Mucosa of gallbladder (tissue), 1 donor: ENCODE measurements at places on chromosomes 11 and 22.

- DNase-seq, result no peak
Measured at GRCh38 chr11:27255447-27255828, 107.6 kb downstream of the CCDC34 start.

DNA sequence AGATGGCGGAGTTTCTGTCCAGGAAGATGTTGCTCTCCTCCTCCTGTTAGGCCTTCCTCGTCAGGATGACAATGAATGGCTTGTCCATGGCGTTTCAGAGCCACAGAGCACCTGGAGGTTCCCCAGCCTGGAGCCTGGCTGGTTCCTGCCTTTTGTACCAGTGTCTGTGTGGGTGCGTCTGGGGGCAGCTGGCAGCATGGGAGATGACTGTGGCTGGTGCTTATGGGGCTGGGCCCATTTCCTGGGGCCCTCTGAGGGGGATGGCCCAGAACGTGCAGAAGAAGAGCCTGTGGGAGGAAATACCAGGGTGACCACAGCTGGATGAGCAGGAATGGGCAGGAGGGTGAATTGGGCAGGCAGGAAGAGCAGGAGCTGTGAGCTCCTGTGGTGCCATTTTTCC, 6.7 kb downstream of the SLC37A2 start:
- peak; percentile 9 for DNase-seq

GRCh38 chr11:9831122-9831521, 167.2 kb downstream of the SWAP70 start:
- no peak for DNase-seq

GRCh38 chr22:29106839-29107238, 34.0 kb downstream of the KREMEN1 start:
- no peak for DNase-seq

GRCh38 chr22:37079668-37080171, 28.2 kb downstream of the KCTD17 start:
- peak; percentile 52 for DNase-seq

DNA sequence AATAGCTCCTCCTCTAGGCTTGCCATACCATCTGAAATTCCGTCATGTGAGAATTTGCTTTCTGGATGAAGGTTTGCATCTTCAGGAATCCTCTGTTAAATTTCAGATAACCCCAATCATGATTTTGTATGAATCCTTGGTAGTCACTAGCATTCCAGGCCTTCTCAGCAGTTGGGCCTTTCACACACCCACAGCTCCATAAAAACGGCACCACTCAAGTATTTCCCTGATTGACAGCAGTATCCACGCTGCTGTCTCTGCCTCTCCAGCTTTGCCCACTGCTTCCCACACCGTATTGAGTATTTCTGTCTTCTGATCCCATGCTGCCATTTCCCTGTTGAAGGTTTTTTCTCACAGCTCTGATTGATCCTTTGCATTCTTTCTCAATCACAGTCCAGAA, 208.7 kb upstream of the NCAM1 start:
- DNase-seq, result no peak

- DNase-seq, result peak; percentile 65
Measured at GRCh38 chr11:126989942-126990715, 10.4 kb downstream of the KIRREL3 start.

DNA sequence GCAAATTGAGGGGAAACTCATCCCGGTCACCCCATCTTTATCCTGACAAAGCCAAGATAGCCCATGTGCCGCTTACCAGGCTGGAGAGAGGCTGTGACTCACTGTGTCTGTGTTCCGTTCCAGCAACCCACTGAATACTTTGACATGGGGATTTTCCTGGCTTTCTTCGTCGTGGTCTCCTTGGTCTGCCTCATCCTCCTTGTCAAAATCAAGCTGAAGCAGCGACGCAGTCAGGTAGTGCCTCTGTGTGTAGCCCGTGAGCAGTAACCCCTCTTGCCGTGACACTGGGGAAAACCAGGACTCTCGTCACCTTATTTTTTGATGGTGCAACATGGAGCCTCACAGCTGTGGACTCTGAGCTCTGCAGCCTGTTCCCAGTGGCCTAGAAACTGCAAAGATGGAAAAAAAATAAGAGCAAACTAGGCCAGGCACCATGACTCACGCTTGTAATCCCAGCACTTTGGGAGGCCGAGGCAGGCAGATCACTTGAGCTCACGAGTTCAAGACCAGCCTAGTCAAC, 16.9 kb downstream of the C22orf31 start:
- DNase-seq, result no peak

GRCh38 chr11:78572394-78572793, 2.3 kb downstream of the NARS2 start:
- no peak for DNase-seq

GRCh38 chr22:25021409-25021808, 68.9 kb downstream of the KIAA1671 start:
- DNase-seq, result no peak

DNA sequence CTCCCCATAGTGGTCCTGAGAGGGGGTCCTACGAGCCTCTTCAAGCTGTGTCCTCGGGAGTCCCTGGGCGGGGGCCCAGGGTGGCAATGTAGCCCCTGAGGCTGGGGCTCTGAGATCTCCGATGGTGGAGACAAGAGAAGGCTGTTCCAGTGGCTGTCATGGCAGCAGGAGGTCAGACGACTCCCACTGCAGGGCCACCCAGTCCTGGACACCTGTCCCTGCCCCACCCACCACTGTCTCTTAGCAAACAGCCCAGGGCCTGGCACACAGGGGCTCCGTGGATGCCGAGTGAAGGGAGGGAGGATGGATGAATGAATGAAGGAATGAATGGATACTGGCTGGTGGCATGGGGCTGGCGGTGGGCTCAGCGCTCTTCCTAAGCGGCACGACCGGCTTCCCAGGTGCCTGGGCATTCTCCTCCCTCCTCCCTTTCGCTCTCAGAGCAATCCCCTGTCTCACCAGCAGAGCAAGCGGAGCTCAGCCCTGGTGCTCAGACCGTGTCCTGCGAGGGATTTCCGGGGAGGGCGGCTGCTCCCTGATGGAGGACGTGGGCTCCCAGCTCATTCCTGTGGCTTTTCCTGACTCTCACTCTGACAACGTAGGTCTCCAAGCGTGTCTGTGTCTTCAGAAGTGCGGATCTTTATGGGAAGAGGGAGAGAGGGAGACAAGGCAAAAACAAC, 1272.6 kb downstream of the BRD1 start:
- no peak for DNase-seq

- DNase-seq, result no peak
Measured at GRCh38 chr11:75162954-75163353, 12.0 kb downstream of the SLCO2B1 start.

- DNase-seq, result no peak
Measured at GRCh38 chr22:41687901-41688364, 734 bp downstream of the SNU13 start.

DNA sequence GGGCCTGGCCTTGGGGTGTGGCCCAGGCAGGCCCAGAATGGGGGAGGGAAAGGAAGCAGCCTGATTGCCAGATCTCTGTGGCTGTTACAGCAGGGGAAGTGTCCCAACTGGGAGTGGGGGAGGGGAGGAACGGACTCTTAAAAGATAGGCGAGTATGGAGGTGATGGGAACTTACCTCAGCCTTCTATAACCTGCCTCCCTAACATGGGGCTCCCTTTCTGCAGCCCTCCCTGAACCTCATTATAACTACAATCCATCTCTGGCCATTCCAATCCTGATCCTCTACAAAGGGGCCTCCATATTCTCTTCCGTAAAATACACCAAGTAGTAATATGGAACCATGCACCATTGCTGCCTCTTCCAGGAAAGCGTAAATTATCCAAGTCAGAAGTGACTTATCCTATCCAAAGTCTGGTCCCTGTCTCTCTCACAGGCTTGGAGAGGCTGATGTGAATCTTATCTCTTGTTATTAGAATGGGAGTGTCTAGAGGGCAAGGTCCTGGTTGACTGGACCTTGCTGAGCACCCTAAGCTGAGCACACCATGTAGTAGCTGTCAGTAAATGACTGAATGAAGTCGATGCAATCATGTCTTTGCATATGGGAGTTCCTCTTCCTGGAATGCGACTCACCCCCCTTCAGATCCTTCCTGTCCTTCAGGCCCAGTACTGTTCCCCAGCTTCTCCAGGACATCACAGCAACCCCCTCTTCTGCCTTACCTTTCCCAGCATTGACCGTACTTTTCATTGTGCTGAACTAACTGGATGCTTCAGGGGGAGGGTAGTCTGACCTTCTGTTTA, 5.9 kb downstream of the RHOG start:
- no peak for DNase-seq

- DNase-seq, result no peak
Measured at GRCh38 chr11:78339483-78339882, 78.1 kb downstream of the GAB2 start.

- DNase-seq, result no peak
Measured at GRCh38 chr11:126012852-126013251, 49.8 kb downstream of the CDON start.

DNA sequence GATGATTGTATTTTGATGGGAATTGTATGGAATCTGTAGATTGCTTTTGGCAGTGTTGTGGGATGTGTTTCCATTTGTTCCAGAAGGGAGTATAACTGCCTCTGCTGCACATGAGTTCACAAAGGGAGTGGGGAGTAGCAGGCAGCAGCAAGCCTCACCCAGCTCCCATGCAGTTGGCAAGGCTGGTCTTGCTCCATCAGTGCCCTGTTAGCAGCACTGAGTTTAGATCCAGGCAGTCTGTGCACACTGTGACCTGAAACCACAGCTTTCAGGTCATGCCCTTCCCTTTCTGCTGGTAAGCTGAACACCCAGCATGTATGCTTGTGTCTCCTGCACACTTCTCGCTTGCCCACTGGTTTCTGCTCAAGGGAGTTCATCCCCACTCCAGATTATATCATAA, 3.7 kb upstream of the NUCB2 start:
- DNase-seq, result no peak
